ENCODE measurements at places on chromosomes 6 and 20.

DNA sequence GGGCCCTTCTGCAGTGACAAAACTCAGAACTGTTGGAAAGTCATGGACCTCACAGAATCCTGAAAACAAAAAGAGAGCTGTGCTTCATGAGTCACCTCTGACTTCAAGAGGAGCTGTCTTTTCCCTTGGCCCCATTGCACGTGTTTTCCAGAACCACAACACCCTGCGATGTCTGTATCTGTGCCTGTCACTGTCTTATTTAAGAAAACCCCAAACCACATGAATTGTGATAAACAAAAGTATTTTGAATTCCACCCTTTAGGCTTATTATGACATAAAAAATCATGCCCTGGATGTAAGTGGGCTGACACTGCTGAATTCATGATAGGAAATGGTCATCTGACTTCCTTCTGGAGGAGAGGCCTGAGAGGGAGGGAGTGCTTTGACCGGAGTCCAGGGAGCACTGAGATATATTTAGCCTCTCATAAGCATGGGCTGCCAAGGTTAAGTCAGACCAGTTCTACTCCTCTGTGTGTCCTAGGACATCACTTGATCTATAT lies 96.4 kb upstream of the DUSP22 start:
- no peak for DNase-seq

DNA sequence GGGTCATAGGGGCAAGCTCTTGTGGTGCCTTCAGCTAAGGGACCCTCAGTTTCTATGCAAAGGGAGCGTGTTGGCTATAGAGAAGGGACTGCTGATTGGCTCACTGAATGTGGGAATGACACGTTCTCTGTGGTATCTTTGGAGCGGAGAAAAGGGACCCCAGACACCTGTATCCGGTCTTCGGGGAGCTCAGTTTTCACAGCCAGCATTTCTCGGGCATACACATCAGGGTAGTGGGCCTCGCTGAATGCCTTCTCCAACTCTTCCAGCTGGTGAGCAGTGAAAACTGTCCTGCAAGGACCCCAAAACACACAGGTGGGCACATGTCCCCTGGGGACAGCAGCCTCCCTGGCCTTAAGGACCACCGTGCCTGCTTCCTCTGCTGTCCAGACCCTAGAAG lies 3.3 kb downstream of the VSX1 start:
- no peak for DNase-seq

DNA sequence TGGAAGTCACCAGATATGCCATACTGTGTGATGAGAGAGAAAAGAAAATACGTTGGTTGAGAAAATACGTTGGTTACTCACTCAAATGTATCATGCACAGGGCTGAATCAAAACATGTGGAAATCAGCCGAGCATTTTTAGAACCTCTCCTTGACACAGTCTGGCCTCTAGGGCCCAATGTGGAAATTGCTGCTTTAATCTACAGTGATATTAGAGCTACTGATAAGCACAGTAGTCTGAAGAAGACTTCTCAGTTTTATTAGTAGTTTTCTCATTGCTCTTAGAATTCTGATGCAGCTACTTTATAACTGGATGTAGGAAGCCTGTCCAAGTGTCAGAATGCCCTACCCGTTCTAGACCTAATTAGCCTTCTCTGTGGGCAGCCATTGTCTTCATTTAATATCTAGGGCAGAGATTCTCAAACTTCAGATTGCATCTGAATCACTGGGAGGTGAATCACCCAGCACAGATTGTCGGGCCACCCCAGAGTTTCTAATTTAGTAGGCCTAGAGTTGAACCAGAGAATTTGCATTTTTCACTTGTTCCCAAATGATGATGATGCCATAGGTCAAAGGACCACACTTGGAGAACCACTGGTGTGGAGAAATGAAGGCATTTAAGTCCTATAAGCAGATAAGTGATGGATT lies 229.1 kb downstream of the PLCB1 start:
- no peak for DNase-seq

- no peak for DNase-seq
Observed at GRCh38 chr20:13681248-13682125, 42.8 kb upstream of the TASP1 start.

DNA sequence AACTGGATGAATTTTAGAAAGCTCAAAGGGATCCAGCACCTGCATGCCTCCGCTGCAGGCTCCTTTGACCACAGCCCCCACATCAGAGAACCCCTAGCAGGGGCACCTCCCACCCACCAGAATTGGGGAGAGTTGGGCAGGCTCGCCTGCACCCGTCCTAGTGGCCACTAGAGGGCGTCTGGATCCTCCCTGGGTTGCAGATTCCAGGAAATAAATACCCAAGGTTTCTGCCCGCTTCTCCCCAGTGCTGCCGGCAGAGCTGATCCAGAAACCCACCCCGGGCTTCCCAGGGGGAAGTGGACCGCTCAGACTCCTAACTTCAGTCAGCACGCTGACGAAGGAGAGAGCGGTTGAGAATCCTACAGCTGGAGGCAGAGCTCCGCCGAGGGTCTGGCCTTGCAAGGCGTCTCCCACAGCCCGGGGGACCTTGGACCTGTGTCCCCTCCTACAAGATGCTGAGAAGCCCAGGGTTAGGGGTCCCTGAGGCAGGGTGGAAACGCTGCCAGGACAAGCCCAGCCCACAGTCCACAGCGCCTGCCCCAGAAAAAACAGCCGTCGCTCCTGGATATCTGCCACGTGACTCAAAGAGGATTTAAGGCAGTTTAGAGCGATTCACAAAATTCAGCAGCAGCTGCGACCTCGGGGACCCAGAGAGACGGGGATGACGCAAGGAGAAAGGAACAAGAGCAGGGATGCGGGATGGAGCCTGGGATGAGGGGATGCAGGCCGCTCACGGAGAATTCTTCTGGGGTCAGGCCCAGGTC lies 32.6 kb upstream of the PHACTR3 start:
- DNase-seq, result no peak

- DNase-seq, result no peak
Observed at GRCh38 chr6:10794239-10794638, 44.1 kb downstream of the MAK start.

GRCh38 chr20:57433657-57434389 lies 42.6 kb downstream of the RBM38 start:
- DNase-seq, result no peak

DNA sequence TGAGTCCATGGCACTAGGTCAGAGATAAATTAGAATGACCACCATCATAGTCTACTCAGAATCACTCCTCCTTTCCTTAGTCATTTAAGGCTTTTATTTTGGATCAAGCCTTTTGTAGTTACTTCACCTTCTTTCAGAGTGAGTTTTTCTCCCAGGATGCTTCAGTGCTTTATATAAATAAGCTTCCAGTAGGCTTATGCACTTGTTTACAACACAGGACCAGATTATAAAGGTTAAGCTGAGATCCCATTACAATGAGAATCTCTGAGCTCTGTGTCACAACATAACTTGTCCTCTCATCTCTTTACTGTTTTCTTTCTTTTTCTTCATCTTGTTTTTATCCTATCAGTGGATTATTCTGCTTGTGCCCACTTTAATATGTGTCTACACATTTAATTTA lies 47.9 kb downstream of the CEP57L1 start:
- no peak for DNase-seq

GRCh38 chr6:128499079-128499731 lies 21.2 kb downstream of the PTPRK start:
- DNase-seq, result no peak

GRCh38 chr6:139732451-139732850 lies 358.0 kb upstream of the CITED2 start:
- no peak for DNase-seq

DNA sequence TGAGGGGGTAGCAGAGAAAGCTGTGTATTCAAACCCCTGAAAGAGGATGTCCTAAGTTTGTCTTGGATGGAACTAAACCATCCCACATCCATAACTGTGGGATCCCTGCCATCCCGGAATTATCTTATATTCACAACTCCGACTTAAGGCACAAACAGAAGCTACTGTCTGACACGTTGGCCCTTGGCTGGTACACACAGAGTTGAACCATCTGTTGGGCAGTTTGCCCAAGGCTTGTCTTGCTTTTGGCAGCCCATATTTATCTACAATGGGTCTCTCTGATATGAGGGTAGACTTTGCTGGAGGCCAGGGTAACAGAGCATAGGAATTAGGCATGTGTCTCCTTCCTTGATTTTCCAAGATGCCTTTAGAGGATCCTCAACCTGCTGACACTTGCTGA lies 116.6 kb upstream of the PROKR2 start:
- no peak for DNase-seq

DNA sequence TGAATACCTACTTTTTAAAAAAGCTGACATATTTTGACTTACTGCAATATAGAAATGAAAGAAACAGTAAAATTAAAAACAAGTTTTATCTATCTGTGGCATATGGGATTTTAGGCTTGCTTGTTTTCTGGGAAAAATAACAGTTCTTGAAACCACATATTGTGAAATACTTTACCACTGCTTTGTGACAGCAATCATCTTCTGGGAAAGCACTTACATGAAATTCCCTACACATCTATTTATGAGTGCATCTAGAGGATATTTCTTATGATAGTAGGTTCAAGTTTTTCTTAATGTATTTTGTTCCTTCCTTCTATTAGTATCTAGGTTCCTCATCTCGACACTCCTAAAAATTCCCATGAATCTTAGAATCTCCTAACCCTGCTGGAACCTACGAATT lies 75.2 kb downstream of the STXBP5 start:
- no peak for DNase-seq

GRCh38 chr6:157245436-157245835 lies 77.9 kb downstream of the TMEM242 start:
- no peak for DNase-seq

DNA sequence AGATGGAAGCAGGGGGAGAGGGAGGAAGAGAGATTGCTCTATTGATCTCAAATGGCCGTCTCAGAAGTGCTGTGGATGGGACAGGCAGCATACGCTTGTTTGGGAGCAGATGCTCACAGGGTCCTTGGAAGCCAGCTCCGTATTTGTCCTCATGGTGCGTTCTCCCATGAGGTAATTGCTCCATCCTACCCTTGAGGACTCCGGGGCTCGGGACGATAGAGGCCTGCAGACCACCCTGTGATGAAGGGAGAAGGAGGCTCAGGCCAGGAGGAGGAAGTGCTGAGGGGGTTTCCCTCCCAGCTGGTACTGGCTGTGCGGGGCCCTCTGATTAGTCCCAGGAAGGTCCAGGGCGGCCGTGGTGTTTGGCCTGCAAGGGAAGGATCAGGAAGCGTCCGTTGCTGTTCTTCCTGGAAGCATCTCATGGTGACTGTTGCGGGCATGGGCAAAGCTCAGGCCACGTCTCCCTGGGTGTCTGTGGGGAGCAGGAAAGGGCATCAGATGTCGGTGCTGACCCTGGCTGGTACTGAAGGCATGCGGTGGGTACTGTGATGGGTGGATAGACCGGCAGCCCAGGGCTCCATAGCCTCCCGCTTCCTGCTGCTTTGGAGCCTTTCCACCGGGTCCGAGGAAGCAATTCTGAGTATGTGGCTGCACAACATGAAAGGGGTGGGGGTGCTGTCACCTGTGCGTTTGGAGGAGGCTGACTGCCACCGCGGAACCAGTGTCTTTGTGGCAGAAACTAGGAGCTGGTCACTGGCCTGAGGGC lies 158.3 kb downstream of the SYCP2 start:
- no peak for DNase-seq

DNA sequence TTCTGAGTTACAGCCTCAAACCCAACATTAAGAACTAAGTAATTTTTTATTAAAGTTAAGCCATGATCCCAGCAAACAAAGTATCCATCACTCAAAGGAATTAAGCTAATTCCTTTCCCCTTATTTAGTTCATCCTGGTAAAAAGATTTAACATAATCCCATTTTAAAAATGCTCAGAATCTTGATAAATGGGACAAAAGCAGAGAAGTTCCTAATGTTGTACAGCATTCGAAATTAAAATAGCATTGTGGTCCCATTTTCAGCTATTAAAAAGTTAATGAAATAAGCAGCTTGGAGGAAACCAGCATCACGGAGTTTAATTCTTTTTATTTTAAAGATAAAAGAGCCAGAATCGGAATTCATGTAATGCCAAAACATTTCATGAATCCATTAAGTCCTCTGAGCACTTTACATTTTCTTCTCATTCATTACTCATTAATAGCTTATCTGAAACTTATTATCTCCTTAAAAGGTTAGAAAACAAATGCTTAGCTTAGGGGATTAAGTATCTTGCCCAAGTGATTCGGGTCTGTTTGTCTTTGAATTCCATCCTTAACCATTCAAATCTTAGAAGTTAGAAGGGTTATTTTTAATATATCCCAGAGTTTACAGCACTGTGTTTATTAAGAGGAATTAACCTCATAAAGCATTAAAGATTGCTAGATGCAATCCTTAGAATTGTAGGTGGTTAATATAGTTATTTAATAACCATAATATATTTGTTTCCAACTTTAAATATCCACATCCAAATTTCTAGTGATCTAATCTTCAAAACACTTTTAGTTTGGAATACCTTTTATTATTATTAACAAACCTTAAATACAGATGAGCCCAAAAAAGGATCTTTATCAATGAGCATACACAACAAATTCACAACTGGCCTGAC lies 11.2 kb downstream of the RBM39 start:
- no peak for DNase-seq

DNA sequence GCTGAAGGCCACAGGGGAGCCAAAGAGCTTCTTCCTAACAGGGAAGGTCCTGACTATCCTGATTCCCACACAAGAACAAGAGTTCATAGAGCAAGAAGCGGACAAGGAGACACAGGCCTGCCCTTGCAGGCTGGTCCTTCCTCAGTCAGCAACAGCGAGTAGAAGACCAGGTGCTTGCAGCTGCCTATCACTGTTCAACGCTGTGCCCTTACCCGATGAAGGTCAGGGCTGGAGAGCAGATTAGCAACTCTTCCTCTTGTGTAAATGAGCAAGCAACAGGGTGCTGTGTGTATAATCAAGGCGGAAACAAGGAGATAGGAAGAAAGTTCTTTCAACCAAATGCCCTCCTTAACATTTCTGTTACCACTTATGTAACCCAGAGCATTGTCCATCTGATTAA lies 115.3 kb upstream of the SPACA1 start:
- DNase-seq, result no peak

GRCh38 chr6:143745166-143746133 lies 67.7 kb downstream of the PHACTR2 start:
- DNase-seq, result peak; percentile 19

GRCh38 chr6:55704421-55704820 lies 125.4 kb upstream of the HMGCLL1 start:
- no peak for DNase-seq

DNA sequence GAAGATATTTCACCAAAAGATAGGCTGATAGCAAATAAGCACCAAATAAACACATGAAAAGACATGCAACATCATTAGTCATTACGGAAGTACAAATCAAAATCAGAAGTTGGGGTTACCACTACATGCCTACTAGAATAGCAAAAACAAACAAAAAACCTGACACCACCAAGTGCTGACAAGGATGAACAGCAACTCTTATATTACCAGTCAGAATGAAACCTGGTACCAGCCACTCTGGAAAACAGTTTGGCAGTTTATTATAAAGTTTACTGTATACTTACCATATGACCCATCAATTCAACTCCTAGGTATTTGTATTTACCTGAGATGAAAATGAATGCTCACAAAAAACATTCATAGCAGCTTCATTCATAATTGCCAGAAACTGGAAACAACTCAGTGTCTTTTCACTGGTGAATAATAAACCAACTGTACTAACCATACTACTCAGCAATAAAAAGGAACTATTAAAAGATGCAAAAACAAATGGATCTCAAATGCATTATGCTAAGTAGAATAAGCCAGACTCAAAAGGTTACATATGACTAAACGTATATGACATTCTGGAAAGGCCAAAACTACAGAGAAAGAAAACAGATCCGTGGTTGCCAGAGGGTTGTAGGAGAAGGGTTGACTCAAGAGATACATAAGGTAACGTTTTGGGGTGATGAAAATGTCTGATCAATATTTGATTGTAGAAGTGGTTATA lies 33.0 kb downstream of the NUP153 start:
- DNase-seq, result no peak

Measured in NCI-H1417 treated with DMSO at 0.1 percent for 48 hours (cell line).